Activated naive CD4-positive, alpha-beta T cell treated with anti-CD3 and anti-CD28 coated beads, Interleukin-2, amount 50 U/mL, for 72 hours (primary cell): ENCODE measurements at places on chromosomes 3 and 15. TPM values are rescaled to one million over a fixed set of nuclear protein-coding genes. Genes with fewer than 3 reads are reported as not detected.

DNA sequence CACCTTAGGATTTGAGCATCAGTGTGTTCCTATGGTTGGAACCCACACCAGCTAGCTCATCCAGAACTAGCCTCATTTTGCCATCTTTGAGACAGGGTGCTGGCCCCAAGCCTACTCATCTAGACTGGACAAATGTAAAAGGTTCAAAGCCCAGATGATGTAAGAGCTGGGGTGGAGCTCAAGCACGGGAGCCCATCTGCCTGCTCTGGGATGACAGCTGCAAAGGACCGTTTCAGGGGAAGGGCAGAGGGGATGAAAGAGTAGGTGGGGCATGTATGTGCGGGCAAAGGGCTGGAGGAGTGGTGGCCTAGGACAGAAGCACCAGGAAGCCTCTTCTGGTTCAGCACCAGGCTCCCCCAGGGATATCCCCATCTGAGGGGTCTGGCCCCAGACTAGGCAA, 15.8 kb downstream of the CLK3 start:
- DNase-seq: no peak

GRCh38 chr3:71579326-71579934, 4.1 kb downstream of the FOXP1 start:
- DNase-seq: no peak

GRCh38 chr3:113212150-113212843, 940 bp downstream of the BOC start:
- no peak for DNase-seq

DNA sequence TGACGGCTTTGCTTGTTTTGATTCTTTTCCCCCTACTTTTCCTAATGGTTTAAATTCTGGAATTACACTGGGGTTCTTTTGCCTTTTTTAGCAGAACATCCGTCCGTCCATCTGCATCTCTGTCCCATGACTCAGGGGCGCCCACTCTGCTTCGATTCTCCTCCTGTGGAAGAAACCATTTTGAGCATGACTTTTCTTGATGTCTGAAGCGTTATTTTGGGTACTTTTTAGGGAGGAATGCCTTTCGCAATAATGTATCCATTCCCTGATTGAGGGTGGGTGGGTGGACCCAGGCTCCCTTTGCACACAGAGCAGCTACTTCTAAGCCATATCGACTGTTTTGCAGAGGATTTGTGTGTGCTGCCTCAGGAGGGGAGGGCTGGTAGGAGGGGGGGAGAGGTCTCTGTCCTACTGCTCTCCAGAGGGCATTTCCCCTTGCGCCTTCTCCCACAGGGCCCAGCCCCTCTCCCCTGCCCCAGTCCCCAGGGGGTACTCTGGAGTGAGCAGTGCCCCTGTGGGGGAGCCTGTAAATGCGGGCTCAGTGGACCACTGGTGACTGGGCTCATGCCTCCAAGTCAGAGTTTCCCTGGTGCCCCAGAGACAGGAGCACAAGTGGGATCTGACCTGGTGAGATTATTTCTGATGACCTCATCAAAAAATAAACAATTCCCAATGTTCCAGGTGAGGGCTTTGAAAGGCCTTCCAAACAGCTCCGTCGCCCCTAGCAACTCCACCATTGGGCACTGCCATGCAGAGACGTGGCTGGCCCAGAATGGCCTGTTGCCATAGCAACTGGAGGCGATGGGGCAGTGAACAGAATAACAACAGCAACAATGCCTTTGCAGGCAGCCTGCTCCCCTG, 19.5 kb upstream of the BSN start:
- no peak for DNase-seq

DNA sequence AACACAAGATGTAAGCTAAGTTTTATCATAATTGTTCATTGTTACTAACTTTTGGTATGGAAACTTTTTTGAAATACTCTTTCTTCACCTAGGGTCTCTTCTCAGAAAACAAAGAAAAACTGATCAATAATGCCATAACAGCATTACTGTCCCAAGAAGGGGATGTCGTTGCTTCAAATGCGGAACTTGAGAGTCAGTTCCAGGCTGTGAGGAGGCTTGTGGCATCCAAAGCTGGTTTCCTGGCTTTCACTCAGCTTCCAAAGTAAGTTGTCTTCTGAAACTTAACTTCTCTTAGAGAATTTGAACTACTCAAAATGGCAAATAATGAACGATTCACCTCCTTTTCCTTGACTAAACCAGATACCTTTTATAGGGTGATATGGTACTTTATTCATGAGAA, 39.3 kb downstream of the DNAJC13 start:
- no peak for DNase-seq

DNA sequence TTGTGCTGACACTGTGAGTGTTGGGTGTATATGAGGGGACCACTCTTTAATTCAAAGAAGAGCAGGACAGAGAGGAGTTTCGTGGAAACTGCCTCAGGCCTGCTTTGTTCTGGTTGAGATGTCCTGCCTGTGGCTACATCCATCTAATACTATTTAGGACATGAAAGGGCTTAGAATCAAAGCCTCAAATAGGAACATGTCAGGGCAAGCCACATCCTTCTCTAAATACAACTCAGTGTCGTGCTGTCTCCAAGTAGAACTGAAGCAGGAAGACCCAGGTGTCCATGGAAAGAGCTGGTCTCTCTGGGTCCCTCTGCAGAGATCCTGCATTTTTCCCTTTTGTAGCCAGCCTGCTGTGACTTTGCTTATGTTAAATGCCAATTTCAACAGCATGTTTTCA, 156.2 kb upstream of the UMPS start:
- DNase-seq: no peak

DNA sequence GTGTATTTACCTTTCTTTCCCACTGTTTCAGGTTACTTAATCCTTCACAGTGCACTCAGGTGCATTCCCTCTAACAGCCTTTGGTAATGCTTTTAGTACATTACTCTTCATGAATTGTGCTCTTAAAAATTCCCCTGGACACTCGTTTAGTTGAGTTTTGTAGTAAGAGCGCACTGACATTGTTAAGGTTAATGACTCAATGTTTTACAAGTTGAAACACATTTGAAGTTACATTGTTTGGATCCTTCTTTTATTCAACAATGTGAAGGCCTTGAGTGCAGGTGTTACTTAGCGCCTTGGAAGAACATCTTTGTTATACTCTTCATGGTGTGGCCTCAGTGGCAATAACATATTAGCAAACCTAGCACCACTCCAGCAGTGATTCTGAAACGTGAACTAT, 739.6 kb downstream of the NAALADL2 start:
- DNase-seq: no peak

GRCh38 chr3:106241593-106241992, 372.8 kb upstream of the CBLB start:
- DNase-seq: no peak

DNA sequence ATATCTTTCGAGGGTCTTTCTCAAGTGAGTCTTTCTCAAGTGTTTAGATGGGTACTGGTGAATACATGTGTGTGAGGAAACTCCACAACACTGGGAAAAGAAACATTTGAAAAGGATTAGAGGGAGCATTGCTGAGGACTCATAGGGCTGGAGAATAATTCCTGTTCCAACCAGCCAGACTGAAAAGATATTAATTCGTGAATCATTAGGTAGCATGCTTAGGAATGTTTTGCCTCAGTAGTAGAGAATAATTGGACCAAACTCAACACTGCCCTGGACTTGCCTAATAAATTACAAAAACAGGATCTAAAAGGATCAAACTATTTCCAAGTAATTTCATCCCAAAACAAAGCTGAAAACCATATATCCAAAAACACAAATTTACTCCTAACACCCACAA, 17.3 kb downstream of the PP2D1 start:
- DNase-seq: no peak

- DNase-seq: no peak
Measured at GRCh38 chr3:61331929-61332552, 80.8 kb upstream of the FHIT start.

GRCh38 chr15:89097313-89097712, 9.1 kb downstream of the ABHD2 start:
- DNase-seq: no peak

- DNase-seq: no peak
Measured at GRCh38 chr3:190031887-190032752, 88.6 kb downstream of the P3H2 start.

DNA sequence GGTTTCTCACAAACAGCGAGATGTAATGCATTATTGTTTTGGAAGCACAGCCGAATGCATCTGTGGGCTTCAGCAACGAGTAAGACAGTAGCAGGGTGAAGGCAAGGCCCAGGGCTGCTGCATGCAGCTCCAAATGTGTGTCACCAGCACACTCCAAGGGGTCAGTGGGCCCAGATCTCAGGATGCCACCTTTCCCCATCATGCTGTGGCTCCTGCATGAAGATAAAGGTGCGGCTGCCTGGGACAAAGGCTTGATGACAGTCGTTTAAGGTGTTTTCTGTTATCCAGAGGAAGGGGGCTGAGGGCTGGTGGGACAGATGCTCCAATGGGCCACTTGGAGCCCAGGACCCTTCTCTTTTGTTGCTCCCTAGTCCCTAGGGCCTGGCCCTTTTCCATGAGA, 13.2 kb downstream of the C3orf22 start:
- peak; percentile 14 for DNase-seq

- DNase-seq: no peak
Measured at GRCh38 chr15:59400103-59400813, 27.6 kb upstream of the MYO1E start.

DNA sequence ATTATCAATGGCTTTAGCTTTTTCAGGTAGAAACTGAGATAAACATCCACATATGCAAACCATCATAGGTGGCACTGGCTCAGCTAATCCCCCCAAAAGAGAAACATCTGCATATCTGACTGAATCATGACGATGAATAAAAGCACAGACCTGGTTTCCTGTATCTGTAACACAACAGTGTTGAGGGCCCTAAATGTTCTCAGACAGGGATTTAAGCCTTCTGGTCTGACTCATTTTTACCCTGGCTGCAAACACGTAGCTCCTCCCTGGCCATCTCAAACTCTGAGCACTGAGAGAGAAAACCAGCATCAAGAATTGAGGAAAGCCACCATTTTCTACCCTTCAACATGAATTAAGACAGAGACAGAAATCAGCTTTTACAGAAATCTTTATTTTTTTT, 35.2 kb downstream of the GLB1 start:
- DNase-seq: no peak

DNA sequence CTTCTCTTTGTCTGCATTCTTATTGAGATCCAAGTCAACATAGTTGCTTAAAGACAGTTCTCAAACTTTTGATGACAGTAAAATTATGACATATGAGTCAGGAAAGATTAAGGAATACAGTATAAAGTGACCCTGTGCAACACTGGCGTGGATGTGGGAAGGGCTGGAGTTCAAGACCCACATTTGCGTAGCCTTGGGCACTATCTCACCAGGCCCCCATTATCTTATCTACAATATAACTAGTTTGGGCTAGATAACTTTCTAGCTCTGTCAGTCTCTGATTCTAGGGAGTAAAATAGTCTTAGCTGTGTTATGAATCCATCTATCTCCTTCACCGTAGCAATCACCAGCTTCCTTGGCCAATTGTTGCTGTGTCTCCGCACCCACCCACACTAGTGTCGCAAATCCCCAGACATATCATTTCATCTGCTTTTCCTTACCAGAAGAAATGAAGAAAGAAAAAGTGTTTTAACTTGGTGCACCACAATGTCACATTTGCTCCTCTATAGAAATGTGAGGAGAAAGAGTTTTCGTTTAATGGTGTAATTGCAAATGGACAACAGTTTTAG, 14.9 kb upstream of the TM4SF4 start:
- DNase-seq: no peak

GRCh38 chr3:117473981-117474538, 764.5 kb downstream of the TUSC7 start:
- no peak for DNase-seq

DNA sequence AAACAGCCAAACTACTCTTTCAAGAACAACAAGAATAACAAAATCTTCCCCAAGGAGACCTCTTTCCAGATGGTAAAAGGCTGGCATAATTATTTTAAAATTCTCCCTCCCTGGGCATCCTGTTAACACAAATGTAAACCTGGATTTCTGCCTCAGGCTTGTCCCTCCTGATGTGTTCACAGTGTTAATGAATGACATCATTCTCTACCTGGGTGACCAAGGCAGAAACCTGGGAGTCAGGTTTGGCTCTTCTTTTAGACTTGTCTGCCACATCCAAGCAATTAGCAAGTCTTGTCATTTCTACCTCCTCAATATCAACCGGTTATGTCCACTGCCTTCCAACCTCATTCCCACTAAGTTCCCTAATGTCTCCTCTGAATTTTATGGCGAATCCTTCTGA, 368.7 kb upstream of the TBL1XR1 start:
- DNase-seq: no peak

DNA sequence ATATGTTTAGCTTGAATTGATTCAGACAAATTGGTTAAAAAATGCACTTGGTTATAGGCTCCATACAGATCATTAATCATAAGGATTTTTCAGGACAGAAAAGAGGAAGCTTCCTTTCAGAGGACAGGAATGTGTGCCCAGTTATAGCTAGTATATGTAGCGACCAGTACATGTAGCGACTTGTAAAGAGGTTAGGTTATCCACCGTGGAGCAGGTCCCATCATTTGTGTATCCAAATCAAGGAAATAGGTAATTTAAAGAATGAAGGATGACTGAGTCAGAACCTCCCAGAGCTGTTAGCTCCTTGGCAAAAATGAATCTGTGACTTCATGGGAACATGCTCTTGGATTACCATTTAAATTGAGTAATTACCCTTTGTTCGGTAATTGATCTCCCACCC, 15.8 kb upstream of the P2RY12 start:
- DNase-seq: no peak

DNA sequence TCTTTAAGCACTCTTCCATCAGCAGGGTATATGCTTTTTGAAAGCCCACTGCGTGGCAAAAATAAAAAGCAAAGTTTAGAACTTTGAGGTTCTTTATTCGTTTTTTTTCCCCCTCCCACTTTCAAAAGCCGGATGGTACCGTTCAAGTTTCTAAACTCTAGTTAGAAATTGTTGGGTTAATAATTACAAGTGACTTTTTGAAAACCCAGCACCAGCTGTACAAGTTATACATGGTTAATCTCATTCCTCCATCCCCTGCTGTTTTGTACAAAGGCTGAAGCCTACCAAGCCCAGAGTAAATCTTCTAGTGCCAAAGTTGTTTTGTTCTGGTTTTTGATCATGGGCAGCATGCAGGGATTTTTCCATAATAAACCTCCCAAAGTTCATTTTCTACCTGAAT, 48.6 kb downstream of the WDR72 start:
- no peak for DNase-seq

The ROPN1 gene
- not detected for total RNA-seq

The GPR27 gene
- 0.74 TPM for total RNA-seq

The MIX23 gene
- 52.0 TPM for total RNA-seq

The OIP5 gene
- 13.1 TPM for total RNA-seq

The GOLGA6B gene
- total RNA-seq: 1.1 TPM

The CADPS gene
- total RNA-seq: not detected

The ZNF662 gene
- 1.7 TPM for total RNA-seq

The COL7A1 gene
- total RNA-seq: 5.5 TPM

The MLF1 gene
- total RNA-seq: 1.2 TPM

The TTC21A gene
- 1.6 TPM for total RNA-seq

The CAMK1 gene
- total RNA-seq: 45.1 TPM

The RBPMS2 gene
- not detected for total RNA-seq

The SV2B gene
- total RNA-seq: 0.12 TPM
